ENCODE measurements at places on chromosomes 3 and 15. TPM values are rescaled to one million over a fixed set of nuclear protein-coding genes. Genes with fewer than 3 reads are reported as not detected.

ASTE1 gene
- 5.2 TPM for total RNA-seq

LYZL4 gene
- total RNA-seq = not detected

CAMKV gene
- not detected for total RNA-seq

NCKIPSD gene
- total RNA-seq = 3.1 TPM

Measured in skeletal muscle tissue (tissue), 5 donors.